Stimulated activated CD8-positive, alpha-beta memory T cell treated with anti-CD3 and anti-CD28 coated beads, Interleukin-15, amount 100 ng/mL, for 4 hours (primary cell): ENCODE measurements at places on chromosomes 2 and 18.

GRCh38 chr2:38581193-38582147 is 21.3 kb downstream of the HNRNPLL start:
- no peak for DNase-seq

DNA sequence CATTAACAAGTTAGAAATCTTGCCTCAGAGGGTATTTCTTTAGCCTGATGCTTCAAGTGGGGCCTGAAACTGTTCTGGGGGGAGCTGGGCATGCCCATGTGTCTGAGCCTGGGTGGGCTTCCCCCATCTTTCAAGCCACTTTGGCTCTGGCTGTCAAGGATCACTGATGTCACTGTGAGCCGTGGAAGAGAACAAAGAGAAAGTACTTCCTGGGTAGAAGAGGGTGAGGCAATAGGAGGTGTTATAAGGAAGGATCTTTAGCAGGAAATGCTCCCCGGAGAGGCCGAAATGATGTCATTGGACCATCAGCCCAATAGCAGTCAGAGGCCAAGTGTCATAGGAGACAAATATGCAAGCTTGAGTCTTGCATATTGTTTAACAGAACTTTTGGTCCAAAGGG is 228.4 kb upstream of the MEX3C start:
- DNase-seq, result no peak

- no peak for DNase-seq
Measured at GRCh38 chr2:30208453-30208852, 22.9 kb upstream of the LBH start.

- no peak for DNase-seq
Measured at GRCh38 chr2:195532628-195533271, 124.3 kb upstream of the SLC39A10 start.

GRCh38 chr2:168029071-168029470 is 218.3 kb downstream of the STK39 start:
- no peak for DNase-seq

GRCh38 chr2:201987426-201987825 is 46.2 kb upstream of the FZD7 start:
- no peak for DNase-seq

GRCh38 chr2:152016181-152017120 is 82.4 kb downstream of the CACNB4 start:
- DNase-seq, result no peak

DNA sequence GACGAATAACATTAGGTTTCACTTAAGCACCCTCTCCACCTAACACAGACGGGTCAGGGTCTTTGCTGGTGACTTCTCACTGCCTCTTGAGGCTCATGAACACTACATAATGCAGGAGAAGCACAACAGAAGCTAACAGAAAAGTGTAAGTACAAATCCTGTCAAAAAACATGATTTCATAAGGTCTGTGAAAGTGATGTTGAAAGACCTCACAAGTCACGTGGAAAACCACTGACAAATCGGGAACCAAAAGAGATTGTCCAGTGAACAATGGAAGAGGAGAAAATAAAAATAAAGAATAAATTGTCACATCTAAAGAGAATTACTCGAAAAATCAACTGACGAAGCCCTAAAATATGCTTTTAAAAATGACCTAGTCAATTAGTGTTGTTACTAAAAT is 14.0 kb downstream of the PSD4 start:
- no peak for DNase-seq

GRCh38 chr2:225454412-225454811 is 54.9 kb downstream of the NYAP2 start:
- no peak for DNase-seq

- no peak for DNase-seq
Measured at GRCh38 chr2:28463211-28463816, 32.5 kb upstream of the PLB1 start.

- DNase-seq, result no peak
Measured at GRCh38 chr2:171104379-171104778, 56.3 kb downstream of the TLK1 start.

- no peak for DNase-seq
Measured at GRCh38 chr18:52691841-52692240, 351.8 kb downstream of the DCC start.

GRCh38 chr2:205867371-205867770 is 185.1 kb downstream of the NRP2 start:
- DNase-seq, result no peak

DNA sequence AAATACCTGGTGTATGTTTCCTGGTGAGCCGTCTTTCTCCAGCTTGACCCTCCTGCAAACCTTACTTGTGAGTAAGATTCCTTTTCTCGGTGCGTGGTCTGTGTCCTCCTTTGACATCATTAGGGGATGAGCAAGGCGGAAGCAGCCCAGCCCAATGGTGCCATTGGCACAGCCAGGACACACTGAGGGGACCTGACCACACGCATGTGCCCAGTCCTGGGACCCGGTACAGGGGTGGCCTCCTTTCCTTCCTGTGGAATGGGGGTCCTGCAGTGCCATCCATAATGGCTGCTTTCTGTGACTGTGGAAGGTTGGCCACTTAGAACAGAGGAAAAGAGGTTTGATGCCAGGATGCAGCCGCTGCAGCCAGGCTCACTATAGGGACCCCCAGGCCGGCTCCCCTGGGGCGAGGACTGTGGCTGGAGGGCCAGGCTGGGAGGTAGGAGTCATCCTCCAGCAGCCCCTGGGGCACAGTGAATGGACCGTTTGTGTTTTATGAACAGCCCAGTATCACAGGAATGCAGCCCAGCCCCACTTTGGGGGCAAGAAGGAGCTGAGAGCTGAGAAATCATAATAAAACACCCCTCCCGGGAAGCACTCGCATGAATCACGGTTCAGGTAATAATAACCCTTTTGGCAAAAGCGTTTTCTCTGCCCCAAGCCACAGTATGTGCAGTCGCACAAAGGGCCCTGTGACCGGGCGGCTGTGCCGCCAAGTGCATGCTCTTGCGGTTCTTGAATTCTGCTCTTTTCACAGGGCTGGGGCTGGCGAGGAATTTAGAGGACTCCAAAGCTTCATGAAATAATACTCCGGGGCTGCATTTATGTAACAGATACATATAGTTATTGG is 73.2 kb downstream of the ASB1 start:
- DNase-seq, result no peak

GRCh38 chr2:228063558-228063957 is 117.9 kb downstream of the SPHKAP start:
- DNase-seq, result no peak

- no peak for DNase-seq
Measured at GRCh38 chr2:241083091-241083415, 19.0 kb downstream of the MTERF4 start.

DNA sequence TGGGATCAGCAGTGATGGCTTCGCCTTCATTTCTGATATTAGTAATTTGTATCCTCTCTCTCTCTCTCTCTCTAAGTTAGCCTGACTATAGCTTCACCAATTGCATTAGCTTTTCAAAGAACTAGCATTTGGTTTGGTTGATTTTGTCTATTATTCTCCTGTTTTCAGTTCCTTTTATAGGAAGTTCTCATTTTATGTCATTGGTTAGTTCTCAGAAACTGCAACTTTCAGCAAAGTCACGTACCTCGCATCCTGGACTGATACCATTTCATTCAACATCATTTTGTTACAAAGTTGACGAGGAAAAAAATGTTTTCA is 450.8 kb downstream of the EIPR1 start:
- no peak for DNase-seq

- DNase-seq, result no peak
Measured at GRCh38 chr18:13302040-13302439, 83.5 kb downstream of the LDLRAD4 start.

- DNase-seq, result no peak
Measured at GRCh38 chr2:143513081-143513480, 383.9 kb downstream of the ARHGAP15 start.

DNA sequence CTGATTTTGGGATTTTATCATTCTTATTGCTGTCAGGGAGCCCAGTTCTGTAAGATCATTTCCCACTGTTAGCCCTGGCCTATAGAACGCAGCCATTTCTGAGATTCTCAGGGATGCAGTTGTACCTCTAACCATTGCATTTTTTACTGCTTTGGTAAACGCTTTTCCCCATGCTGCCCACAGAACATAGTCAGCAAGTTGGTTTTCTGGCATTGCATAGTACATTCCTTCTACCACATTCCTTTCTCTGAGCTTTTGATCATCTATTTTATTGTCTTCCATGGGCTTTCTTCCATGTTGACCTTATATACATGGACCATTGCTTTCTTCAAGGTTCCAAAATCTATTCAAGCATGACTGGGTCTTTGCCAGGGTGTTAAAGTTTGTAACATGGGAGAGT is 86.8 kb upstream of the ST6GAL2 start:
- DNase-seq, result no peak

- no peak for DNase-seq
Measured at GRCh38 chr2:199261936-199262335, 195.8 kb downstream of the SATB2 start.

DNA sequence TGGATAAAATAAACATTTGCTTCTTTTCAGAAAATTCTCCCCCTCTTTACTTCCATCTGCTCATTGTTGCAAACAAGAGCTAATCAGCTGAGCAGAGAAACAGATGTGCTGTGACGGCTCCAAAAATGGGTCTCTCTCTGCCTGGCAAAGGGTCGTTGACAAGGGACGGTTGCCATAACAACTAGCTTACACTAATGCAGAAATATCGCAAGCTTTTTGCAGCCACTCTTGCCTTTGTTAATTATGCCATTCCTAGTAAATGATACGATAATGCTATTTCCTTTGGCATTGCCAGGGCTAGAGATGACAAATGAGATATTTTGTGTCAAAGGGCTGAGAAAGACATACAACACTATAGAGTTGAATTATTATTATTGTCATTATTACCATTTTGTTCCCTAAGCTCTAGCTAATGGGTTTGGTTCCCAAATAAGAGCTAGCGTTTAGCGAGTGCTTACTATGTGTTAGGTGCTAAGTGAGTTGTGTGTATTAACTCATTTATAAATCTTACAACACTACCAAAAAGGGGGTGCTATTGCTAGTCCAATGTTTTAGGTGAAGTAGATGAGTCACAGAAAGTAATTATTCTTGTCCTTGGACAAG is 46.8 kb downstream of the MYO3B start:
- DNase-seq, result no peak

GRCh38 chr2:220275454-220275853 is 648.0 kb downstream of the SLC4A3 start:
- DNase-seq, result no peak

- DNase-seq, result no peak
Measured at GRCh38 chr2:211690736-211691135, 847.9 kb downstream of the ERBB4 start.

GRCh38 chr2:189221811-189222467 is 42.4 kb upstream of the COL5A2 start:
- DNase-seq, result no peak

GRCh38 chr2:18825838-18826237 is 236.5 kb upstream of the NT5C1B start:
- no peak for DNase-seq

DNA sequence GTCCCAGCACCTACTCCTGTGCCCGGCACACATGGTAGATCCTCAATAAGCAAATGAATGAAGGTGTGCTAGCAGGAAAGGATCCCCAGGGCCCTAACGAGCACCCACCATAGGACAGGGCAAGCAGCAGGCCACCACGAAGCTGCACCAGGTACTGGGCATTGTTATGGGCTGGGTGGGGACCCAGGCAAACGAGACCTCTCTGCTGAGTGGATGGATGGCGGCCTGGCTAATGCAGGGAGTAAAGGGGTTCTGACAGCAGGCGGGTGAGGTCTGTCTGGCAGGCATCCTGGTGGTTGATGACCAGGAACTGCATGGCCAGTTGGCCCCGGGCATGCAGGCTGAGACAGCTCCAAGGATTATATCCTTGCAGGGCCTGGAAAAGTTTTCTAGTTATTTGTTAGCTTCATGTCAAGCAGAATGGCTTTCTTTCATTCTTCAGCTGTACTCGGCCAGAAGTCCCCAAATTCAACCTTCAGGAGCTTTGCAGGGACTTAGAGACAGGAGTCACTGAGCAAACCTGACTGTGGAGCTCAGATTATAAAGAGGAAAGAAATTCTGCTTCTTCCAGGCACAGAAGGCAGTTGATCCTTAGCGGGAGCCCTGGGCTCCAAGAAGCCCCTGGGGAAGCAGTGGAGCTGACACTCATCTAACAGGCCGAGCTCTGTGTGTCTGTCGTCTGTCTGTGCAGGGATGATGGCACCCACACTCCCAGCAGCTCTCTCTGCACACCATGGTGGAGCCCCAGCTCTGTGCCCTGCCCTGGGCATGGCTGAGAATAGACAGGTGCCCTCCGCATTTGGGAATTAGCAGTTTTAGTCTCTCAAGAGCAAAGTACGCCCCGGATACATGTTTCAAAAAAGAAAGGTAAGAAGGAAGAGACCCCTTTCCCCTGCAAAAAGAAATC is 51.2 kb downstream of the SDC1 start:
- DNase-seq, result no peak

DNA sequence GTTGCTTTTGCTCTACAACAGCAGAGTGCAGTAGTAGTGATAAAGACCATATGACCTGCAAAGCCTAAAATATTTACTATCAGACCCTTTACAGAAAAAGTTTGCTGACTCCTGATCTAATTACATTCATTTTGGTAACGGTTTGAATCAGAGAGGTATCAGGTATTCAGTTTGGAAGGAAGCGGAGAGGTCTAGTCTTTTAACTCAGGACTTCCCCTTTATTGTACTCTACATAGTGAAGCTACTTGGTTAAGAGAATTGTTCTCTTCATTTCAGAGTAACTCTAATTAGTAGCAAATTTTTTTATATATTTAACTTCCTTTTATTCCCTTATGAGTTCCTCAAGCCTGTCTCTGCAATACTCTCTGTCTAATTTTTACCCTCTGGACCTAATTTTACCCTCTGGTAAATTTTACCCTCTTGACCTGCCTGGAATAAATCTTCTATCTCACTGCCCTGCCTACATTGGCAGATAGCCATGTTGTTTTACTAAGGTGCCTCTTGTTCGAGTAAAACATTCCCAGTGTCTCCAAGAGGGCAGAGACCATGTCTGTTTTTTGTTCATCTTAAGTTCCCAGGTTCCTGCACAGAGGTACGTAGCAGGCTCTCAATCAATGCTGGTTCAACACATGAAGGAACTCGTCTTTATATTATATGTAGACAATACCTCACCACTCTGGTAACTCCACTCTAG is 170.6 kb downstream of the DNAH6 start:
- DNase-seq, result no peak

- no peak for DNase-seq
Measured at GRCh38 chr2:118222273-118222594, 134.0 kb downstream of the INSIG2 start.

DNA sequence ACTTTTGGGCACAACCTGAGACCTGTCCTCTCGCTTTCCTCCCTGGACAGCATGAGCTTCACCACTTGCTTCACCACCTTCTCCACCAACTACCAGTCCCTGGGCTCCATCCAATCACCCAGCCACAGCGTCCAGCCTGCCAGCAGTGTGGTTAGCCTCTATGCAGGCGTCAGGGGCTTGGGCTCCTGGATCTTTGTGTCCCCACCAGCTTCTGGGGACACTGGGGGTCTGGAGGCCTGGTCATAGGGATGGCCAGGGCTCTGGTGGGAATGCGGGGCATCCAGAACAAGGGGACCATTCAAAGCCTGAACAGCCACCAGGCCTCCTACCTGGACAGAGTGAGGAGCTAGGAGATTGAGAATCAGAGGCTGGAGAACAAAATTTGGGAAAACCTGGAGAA is 44.2 kb upstream of the SLC4A10 start:
- no peak for DNase-seq

GRCh38 chr2:189095101-189095500 is 84.5 kb downstream of the COL5A2 start:
- no peak for DNase-seq

- DNase-seq, result no peak
Measured at GRCh38 chr2:45904267-45904945, 252.9 kb downstream of the PRKCE start.

GRCh38 chr2:5576015-5576414 is 116.2 kb upstream of the SOX11 start:
- no peak for DNase-seq

GRCh38 chr2:39530411-39530866 is 93.4 kb upstream of the MAP4K3 start:
- no peak for DNase-seq
